ENCODE measurements at places on chromosomes 2 and 18.
A peak's percentile ranks its signal among the peaks of the same experiment; 100 is the strongest.

DNA sequence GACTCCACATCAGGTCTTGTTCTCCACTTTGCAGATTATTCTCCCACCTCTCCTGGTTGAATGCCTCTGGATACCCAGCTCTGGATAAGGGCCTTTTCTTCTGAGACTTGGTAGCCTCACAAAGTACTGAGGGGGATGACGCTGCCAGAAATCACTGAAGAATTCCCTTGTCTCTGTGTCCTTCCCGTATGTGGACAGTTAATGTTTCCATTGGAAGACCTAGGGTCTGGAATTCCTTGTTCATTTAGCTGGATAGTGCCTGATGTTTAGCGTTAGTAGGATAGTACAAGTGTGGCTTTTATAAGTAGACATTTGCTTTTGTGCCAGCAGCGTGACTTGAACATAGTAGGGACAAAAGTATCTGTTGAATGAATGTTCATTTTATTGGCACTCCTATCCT, 76.9 kb downstream of the CLHC1 start:
- no peak for DNase-seq

DNA sequence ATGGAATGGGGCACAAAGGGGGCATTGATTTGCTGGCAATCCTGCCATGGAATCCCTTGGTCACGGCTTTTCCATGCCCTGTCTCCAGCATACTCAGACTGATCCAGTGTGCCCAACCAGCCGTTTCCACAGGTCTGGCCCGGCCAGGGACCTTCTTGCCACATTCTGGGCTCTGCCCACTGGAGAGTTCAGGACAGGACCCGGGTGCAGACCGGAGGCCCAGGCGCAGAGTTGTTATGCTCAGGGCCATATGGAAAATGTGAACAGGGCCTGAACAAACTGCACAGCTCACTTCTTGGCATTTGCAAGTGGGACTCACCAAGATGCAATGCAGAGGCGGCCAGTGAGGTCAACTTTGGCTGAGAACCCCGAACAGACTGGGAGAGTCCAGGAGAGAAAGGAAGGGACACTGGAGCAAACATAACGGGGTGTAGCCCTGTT, 15.6 kb upstream of the ASAP2 start:
- peak; percentile 41 for DNase-seq

- DNase-seq: no peak
Measured at GRCh38 chr2:177611310-177611886, 218.8 kb downstream of the AGPS start.

- peak; percentile 12 for DNase-seq
Measured at GRCh38 chr2:240452462-240453256, 17.2 kb downstream of the GPC1 start.

GRCh38 chr18:74023220-74023619, 124.4 kb downstream of the FBXO15 start:
- DNase-seq: no peak

GRCh38 chr2:133574620-133575019, 6.4 kb upstream of the NCKAP5 start:
- DNase-seq: no peak

- peak; percentile 97 for DNase-seq
Measured at GRCh38 chr2:46521215-46521683, 41.9 kb downstream of the TMEM247 start.

All from suppressor macrophage treated with lipopolysaccharide for 4 hours (primary cell).